ENCODE measurements at places on chromosomes 12 and 14.

DNA sequence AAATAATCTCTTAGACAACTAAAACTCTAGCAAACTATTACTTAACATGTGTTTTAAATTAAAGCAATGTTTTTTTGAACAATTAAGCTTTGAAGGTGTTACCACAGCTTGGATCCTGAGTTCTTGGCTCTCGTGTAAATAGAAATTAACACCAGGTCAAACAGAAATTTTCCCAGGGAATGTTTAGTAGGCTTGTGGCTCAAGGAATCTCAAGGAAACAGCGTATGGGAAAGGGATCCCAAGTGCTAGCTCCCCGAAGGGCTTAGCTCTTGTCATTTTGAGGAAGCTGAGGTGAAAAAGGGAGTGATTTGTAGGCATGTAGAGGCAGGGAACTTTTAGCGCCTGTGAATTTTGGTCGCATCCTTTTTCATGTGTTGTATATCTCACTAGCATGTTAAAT lies 11.4 kb downstream of the KNTC1 start:
- DNase-seq: no peak

GRCh38 chr14:85296456-85297210 lies 233.3 kb upstream of the FLRT2 start:
- DNase-seq: no peak

DNA sequence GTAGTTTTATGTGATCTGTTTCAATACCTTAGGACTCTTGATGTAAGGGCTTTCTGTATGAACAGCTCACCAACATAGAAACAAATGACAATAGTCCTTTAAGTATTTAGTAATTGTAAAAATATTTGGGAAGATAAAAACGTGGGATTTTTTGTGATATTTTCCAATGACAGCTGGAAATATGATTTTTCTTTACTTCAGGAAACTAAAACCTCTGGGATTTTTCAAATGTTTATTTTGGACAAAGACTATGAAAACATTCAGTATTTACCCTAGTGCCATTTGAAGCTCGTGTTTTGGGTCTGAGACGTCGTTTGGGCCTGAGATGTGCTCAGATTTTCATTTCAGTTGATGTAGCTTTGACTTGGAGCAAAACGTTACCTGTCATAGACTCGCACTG lies 240.0 kb downstream of the BMP4 start:
- DNase-seq: no peak

GRCh38 chr14:105399466-105399775 lies 1.1 kb downstream of the TEX22 start:
- no peak for DNase-seq

GRCh38 chr12:116601933-116602810 lies 43.0 kb downstream of the MAP1LC3B2 start:
- DNase-seq: no peak

- DNase-seq: no peak
These were observed 4.9 kb downstream of the OTX2 start for GRCh38 chr14:56805201-56805991.

DNA sequence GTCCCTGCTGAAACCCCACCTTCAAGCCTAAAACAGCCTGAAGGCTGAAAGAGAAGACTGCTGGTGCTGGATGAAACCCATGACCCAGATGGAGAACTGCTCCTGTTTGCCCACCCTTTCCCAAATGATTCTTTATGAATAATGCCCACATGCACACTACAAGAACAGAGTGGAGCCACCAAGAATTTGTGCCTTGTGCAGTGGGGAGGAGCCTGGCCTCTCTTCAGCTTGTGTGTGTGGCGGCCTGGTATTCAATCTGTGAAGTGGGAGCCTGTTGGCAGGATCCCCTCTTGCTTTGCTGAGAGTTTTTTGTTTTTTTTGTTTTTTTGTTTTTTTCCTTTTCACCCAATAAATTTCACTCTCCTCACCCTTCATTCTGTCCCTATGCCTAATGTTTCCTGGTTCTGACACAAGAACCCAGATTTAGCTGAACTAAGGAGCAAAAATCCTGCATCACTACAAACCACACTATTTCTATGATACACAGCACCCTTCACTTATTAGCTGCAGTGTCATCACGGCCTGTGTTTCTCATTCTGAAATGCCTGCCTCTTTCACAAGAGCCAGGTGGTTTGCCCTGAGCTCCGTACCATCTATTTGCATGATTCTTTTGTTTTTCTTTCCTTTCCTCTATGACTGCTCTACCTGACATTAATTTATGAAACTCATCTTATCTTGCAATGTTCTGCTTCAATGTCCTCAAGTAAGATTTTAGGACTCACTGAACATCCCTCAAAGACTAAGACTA lies 585.5 kb upstream of the ATXN7L3B start:
- no peak for DNase-seq

- no peak for DNase-seq
These were observed 512.0 kb downstream of the FOXG1 start for GRCh38 chr14:29278301-29279263.

GRCh38 chr12:68139941-68140340 lies 19.6 kb downstream of the IFNG start:
- DNase-seq: no peak

DNA sequence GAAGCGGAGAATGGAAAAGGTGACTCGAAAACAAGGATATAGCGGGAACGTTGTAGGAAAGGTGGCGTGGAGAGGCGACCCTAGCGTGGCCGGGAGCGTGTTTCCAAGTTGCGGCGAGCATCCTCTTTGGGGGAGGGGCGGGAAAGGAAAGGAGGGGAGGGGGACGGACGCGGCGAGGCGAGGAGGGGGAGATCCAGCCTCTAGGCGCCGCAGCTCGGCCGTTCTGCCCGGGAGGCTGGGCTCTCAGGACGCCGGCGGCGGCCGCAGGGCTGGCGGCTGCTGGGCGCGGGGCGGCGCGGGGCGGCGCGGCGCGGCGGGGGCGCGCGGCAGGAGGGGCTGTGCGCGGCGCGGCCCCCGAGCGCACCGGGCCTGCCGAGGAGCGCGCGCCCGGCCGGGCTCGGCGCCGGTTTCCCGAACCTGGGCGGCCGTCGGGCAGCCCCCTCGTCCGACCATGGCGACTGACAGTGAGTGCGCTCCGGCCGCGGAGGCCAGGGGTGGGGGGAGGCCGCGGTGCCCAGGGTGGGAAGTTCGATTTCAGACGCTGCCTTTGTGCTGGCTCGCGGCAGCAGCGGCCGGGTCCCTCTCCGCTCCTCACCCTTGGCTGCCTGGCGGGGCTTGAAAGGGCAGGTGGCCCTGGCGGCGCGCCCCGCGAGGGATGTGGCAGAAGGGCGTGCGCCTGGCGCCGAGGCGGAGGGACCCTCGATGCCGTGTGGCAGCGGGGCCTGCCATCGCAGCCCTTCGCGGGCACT lies 50.3 kb downstream of the SNAPC1 start:
- no peak for DNase-seq

DNA sequence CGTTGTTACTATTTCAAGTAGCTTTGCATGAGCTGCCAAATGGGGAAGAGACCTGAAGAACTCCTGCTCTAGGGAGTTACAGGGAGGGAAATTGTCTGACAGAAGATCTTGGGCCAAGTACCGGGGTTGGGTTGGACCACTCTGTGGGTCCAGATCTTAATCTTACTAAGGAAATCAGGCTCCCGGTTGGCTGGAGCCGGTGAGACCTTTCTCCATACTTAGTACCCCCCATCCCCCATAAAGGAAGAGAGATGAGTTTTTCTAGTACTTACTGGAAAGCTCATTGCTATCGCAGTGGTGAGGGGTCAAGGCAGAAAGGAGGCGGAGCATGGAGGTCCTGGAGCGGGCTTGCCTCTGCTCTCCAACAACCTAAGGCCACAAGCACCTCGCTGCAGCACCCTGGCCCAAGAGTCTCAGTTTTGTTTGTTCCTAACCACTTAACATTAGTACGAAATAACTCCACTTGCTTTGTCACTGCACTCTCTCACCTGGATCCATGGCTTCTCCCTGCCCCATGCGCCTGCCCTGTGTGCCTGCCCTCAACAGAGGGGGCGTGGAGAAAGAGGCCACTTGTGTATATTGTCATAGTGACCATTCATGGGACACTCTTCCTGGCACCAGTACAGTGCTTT lies 6.8 kb upstream of the UNC119B start:
- no peak for DNase-seq

DNA sequence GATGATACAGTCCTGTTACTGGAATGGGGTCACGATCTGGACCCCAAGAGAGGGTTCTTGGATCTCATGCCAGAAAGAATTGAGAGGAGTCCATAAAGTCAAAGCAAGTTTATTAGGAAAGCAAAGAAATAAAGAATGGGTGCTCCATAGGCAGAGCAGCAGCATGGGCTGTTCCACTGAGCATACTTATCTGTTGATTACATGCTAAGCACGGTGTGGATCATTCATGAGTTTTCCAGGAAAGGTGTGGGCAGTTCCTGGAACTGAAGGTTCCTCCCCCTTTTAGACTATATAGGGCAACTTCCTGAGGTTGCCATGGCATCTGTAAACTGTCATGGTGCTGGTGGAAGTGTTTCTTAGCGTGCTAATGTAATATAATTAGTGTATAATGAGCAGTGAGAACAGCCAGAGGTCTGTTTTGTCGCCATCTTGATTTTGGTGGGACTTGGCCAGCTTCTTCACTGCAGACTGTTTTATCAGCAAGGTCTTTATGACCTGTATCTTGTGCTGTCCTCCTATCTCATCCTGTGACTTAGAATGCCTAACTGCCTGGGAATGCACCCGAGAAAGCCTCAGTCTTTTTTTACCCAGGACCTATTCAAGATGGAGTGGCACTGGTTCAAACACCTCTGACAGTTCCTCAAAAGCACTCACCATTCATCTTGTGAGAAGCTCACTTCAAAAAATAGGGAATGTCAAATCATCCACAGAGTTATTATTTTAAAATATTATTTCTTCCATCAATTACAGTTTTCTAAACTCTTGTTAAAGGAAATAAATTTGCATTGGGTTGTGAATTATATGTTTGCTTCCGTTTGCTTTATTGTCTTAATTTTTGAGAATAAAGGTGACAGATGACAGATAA lies 1358.8 kb upstream of the TMEM132C start:
- no peak for DNase-seq

DNA sequence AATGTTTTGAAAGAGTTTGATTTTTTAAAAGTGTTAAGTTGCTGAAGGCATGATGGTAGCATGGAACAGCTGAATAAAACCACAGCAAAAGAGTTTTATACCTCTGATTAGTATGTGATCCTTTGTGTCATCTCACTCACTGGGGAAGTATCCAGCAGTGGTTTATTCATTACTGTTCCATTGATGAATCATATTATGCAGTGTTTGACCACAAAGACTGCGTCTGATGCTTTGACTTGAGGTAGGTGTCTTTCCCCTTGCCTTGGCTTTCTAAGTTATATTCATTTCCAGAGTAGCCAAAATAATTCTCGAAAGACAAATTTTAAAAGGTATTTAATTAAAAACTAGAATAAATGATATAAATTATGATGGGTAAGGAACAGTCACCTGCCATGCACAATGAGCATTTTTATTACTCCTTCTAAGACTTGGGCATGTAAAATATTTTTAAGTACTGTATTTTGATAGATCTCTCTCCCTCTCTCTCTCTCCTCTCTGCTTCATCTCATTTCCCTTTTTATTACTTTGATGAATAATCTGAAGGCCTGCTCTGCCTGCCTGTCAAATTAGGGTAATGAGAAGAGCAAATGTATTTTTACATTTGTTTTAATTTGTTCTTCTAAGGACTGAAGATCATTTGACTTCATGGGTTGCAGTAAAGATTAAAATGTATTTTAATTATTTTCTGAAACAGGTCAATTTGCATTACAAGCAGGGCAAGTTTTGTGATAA lies 164.9 kb downstream of the NAV3 start:
- DNase-seq: no peak

- no peak for DNase-seq
These were observed 136.0 kb downstream of the BCL11B start for GRCh38 chr14:99136047-99136400.

GRCh38 chr14:76829013-76829365 lies 2.8 kb downstream of the LRRC74A start:
- no peak for DNase-seq

- no peak for DNase-seq
These were observed 8.6 kb downstream of the LRRC10 start for GRCh38 chr12:69601962-69602685.

DNA sequence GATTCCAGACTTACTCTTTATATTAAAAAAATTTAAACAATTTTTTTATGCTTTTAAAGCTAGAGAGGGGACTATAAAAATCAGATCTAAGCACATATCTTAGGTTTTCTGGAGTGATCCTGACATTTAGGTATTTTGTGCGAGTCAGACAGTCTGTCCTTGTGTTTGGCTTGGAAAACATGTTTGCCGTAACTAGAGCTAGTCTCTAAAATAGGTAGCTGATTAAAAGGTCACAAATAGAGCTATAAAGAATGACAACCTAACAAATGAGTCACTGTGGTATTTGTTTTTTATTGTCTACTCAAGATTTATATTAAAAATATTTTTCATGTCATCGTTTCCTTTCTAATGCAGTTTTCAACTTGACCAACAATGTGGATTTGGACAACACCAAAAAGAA lies 73.4 kb downstream of the MNAT1 start:
- no peak for DNase-seq

DNA sequence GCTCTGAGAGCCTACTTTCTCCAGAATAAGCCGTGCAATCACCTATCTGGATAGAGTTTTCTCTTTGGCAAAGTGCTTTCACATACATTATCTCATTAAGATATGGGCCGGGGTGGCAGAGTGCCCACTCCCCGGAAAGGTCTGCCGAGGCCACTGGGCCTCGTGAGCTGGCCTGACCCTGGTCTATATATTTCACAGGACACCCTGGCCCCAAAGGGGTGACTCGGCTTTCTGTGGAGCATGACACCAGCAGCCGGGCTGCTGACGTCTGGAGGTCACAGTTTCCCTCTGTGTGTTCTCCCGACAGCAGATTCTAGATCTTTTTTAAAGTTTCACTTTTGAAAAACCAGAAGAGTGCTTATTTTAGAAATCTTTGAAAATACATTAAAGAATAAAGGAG lies 27.9 kb upstream of the ATP2A2 start:
- no peak for DNase-seq

- no peak for DNase-seq
These were observed 849.2 kb upstream of the LRFN5 start for GRCh38 chr14:40757376-40757950.

- DNase-seq: no peak
These were observed 59.8 kb downstream of the WASHC4 start for GRCh38 chr12:105167346-105167745.

- no peak for DNase-seq
These were observed 17.3 kb upstream of the RIMKLB start for GRCh38 chr12:8680533-8680932.

GRCh38 chr12:121576851-121577391 lies 3.9 kb downstream of the KDM2B start:
- no peak for DNase-seq

- DNase-seq: no peak
These were observed 998.8 kb upstream of the TMEM132C start for GRCh38 chr12:127268213-127268612.

GRCh38 chr14:52413729-52414408 lies 99.8 kb downstream of the PTGER2 start:
- DNase-seq: no peak

Data from stimulated activated CD8-positive, alpha-beta memory T cell treated with anti-CD3 and anti-CD28 coated beads, Interleukin-2, amount 100 ng/mL, for 1 hour (primary cell).